Activated CD4-positive, alpha-beta T cell treated with anti-CD3 and anti-CD28 coated beads, Interleukin-2, amount 50 U/mL, for 4 hours (primary cell): ENCODE measurements at places on chromosomes 6 and 20.

DNA sequence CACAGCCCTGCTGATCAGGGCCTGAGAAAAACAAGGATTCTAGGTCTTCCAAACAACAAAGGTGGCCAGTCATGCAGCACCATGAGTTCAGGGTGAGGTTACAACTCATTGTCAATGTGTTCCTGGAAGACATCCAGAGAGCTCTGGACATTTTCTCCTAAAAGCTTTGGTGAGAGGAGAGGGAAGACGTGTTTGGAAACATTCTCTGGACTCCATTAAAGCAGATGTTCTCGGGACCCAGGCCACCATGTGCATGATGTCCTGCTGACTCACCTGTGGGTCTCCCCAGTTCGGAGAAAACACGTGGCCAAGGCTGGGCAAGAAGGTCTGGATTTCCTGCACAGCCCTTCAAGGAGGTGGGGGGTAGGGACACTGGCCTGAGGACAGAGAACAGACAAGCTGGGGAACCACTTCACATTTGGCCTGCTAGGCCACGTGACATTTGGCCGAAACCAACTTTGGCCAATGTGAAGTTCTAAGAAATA, 61.6 kb downstream of the KCNB1 start:
- no peak for DNase-seq

DNA sequence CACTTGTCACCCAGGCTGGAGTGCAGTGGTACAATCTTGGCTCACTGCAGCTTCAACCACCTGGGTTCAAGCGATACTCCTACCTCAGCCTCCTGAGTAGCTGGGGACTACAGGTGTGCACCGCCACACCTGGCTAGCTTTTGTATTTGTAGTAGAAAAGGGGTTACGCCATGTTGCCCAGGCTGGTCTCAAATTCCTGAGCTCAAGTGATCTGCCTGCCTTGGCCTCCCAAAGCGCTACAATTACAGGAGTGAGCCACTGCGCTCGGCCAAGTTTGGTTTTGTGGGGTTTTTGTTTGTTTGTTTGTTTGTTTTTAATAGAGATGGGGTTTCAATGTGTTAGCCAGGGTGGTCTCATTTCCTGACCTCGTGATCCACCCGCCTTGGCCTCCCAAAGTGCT, 12.3 kb downstream of the LOC128125822 start:
- no peak for DNase-seq

- DNase-seq, result no peak
Observed at GRCh38 chr20:10786678-10787077, 112.9 kb upstream of the JAG1 start.

GRCh38 chr6:41266541-41266940, 19.9 kb downstream of the TREM1 start:
- DNase-seq, result no peak
